HuH-7.5 (cell line): ENCODE measurements at places on chromosomes 2 and 18.

GRCh38 chr2:236449167-236449761 is 120.4 kb upstream of the ACKR3 start:
- no peak for DNase-seq

GRCh38 chr2:189367343-189367742 is 73.9 kb upstream of the WDR75 start:
- no peak for DNase-seq

- peak; percentile 7 for DNase-seq
Measured at GRCh38 chr2:57516698-57517340, 529.8 kb upstream of the VRK2 start.

DNA sequence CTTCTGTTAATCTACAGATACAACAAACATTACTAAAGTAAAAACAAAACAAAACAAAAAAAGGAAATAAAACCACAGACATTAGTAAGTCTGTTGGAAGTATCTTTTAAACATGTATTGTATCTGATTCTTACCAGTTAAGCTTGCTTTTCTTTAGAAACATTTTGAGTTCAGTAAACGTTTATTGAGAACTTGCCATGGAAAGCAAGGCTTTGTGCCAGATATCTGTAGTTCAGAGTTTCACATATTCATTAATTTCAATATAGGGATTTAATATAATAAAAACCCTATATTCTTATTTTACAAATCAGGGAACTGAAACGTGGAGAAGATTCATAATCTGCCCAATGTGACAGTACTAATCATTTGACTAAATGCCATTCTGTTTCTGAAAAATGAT is 1101.0 kb upstream of the GYPC start:
- no peak for DNase-seq

- no peak for DNase-seq
Measured at GRCh38 chr2:188529710-188530109, 238.0 kb downstream of the GULP1 start.

GRCh38 chr2:30193104-30193681 is 38.1 kb upstream of the LBH start:
- DNase-seq = no peak

- DNase-seq = no peak
Measured at GRCh38 chr2:132618734-132619133, 51.3 kb downstream of the LYPD1 start.

GRCh38 chr2:120271711-120272379 is 19.2 kb downstream of the RALB start:
- DNase-seq = no peak

GRCh38 chr2:80113399-80113798 is 191.2 kb downstream of the LRRTM1 start:
- no peak for DNase-seq

DNA sequence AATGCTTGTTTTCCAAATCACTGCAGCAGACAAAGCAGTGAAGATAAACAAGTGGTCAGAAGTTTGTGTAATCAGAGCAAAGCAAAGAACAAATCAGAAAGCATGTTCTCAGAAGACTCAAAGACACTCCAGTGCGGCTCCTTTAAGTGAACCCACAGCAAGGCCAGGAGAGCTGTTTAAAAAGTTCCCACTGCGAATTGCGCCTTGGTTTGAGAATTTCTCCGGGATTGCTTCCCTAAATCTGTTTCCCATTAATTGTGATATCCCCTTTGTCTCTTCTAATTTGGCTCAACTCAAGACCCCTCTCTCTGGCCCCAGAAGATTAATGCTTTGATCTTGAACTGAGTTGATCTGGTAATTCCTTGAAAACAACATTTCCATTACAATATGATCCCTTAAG is 122.4 kb upstream of the BCL2L11 start:
- DNase-seq = no peak

DNA sequence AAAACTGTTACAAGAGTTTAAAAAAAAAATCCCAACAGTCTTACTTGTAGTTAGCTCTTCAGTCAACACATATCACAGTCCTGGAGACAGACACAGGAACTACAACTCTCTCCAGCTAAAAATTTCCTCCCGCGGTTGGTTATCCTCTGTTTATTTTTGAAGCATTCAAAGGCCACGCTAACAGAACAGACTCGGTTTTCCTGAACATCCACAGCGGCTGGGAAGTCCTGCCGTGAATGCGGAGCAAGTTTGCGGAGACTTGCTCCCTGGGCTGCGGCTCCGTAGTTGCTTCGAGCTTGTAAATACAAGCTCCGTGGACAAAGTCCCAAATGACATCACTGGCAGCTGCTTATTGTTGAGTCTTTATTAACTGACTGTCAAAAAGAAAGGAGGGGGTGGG is at the start of gene NCKAP5:
Gene NCKAP5, minus strand, starts transcription at position 292 of the 400 bp plus-strand sequence. CDS start 50,937 bp downstream, outside the sequence.
- peak; percentile 28 for DNase-seq

DNA sequence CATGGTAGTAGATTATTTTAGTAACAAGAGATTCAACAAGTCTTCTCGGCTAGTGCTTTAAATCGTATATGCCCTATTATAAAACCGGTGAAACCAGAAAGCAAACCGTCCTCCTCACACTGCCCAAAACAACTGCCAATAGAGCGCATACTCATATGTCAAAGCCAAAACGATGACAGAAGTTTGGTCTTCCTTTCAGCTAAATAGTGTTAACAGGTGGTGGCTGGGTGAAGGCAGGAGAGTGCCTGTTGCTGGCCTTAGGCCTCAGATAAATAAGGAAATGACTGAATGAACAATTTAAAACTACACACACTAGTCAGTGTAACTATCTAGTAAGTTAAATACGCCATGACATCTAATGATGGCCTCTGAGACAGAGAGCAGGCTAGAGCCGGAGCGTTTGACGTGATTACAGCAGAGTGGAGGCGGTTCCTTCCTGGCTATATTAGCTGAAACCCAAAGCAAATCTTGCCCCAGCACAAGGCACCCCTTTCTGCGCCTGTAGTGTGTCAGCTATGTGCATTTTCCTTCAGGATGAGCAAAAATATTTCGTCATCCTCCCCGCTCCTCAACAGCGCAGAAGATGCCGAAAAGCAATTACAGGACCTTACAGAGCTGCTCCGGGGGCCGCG is 1.6 kb downstream of the LONRF2 start:
- DNase-seq = no peak

DNA sequence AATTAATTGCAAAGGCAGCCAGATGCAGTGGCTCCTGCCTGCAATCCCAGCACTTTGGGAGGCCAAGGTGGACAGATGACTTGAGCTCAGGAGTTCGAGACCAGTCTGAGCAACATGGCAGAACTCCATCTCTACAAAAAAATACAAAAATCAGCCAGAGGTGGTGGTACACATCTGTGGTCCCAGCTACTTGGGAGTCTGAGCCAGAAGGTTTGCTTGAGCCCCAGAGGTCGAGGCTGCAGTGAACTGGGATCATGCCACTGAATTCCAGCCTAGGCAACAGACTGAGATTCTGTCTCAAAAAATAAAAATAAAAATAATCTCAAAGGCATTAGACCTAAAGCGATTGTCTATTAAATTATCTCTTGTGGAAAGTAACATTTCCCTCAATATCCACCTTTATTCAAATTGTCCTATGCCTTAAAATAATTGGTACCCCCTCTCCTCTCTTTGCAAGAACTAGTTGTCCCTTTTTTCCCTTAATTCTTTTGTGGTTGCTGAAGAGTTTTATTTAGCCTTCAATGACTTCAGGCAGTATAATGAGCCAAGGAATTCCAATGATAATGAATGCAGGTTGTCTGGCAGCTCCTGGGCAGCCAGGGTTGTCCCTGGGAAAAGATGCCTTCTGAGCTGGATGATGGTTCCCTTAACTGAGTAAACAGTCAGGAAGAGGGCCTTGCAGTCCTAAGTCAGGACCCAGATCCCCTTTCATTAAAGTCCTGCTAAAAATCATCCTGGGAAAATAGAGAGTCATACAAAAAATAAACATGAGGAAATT is 32.2 kb downstream of the GPR75 start:
- DNase-seq = no peak

GRCh38 chr2:185291035-185291647 is 447.5 kb upstream of the FSIP2 start:
- no peak for DNase-seq

GRCh38 chr18:23281626-23282436 is 146.5 kb downstream of the CABLES1 start:
- no peak for DNase-seq

DNA sequence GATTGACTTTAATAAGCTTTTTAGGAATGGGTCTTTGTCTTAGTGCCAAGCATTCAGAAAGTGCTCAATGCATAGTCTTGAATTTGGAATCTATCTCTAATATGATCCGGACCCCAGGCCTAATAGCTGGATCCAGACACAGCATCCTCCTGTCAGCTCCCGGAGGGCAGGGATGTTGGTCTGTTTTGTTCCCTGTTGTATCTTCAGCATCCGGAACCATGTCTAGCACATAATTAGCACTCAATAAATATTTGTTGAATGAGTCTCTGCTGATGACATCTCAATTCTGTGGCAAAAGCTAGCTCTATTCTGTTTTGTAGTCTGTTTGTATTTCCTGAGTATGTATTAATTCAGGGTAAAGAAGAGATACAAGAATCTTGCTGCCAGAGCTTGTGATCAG is 169.1 kb downstream of the DCDC2C start:
- DNase-seq = no peak

DNA sequence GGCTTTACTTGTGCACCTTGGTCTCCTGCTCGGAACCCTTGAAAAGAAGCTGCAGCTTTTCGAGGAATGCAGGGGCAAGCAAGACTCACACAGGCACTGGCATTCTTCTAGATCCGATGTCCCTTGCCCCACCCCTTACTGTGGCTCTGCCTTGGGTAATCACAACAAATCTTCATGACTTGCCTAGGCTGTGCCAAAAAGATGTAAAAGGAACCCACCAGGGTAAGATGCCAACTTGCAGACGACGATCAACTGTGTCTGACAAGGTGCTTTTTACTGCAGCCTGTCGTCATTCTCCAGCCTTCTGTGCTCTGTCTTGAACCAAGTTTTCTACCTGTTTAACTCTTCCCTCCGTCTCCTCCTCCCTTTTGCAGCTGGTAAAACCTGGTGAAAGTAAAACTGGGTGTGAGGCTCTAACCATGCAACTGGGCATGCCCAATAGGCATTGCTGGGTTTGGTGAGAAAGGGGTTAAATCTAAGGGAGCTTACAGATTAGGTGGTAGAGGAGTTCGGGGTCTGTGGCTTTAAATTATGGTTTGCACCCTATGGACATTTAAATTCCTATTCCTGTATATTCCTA is 909 bp upstream of the NRXN1 start:
- no peak for DNase-seq

GRCh38 chr2:12469141-12469561 is 247.6 kb upstream of the TRIB2 start:
- no peak for DNase-seq

- DNase-seq = peak; percentile 22
Measured at GRCh38 chr2:3692375-3692774, 11.0 kb upstream of the DCDC2C start.

- DNase-seq = no peak
Measured at GRCh38 chr2:235765181-235765820, 271.5 kb downstream of the AGAP1 start.

DNA sequence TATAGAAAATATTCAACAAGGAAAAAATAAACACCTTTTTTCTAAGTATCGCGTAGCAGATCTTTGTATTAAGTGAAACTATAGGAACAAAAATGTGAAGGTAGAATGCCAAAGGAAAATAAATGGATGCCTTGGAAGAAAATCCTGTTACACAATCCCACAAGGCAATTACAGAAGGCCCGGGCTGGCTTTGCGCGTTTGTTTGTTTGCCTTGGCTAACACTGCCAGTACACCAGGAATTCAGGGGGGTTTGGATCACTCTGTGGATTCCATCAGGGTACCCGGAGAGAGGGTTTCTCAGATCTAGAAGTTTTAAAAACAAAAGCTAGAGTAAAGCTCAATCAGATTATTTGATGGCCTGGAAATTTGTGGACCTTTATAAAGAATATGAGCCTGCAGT is 478.3 kb downstream of the FBXO15 start:
- no peak for DNase-seq

DNA sequence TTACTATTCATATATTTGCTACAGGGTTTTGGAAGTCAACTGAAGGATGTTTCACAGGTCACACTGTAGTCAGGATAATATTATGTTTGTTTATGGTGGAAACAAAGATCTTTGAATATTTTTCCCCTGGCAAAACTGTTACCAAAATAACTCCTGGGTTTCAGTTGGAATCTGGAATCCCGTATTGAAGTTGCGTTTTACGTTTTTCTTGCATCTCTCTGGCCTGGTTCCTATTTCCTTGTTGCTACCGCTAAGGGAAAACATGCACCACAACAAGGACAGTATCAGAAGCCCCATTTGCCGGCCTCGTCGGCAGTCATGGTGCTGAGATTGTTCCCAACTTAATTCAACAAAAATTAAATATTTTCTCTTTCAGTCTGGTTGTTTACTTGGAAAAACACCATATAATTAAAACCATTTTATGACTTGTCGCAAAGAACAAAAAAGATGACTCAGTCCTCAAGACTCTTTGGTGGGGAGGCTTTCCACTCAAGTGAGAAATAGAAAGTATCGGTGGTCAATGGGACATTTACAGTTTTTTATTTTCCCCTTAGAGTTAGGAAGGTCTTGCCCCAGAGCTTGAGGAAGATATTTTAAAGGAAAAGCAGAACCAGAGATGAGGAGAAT is 42.3 kb downstream of the EN1 start:
- no peak for DNase-seq

DNA sequence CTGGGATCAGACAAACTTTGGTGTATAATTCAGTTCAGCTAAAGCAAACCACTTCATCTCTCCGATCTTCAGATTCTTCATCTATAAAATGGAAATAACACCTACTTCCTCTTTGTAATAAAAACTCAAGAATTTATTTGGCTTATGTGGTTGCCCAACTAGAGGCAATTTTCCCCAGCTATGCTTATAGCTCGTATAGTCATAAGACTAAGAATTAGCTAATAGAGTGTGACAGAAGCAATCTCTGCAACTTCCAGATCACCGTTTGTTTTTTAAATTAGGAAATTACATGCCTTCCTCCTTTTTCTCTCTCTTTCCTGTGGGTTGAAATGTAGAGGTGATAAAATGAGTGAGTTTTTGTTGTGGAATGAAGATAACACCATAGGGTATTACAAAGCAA is 35.3 kb upstream of the KCNF1 start:
- no peak for DNase-seq

DNA sequence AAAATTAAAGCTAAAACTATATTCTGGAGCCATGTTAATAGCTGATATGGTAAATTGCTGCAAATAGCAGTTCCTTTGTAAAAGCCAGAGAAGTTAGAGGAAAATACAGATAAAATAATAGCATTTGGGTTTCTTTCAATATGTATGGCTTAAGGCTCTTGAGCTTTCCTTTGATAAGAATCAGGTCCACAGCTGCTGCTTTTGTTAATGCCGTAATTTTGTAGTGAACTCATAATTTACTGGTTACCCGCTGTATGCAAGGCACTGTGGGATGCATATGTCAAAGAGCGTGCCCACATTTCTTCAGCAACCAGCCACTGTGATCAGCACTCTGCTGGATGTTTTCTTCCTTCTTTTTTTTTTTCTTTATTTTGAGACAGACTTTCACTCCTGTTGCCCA is 79.1 kb downstream of the MOGAT1 start:
- DNase-seq = no peak

DNA sequence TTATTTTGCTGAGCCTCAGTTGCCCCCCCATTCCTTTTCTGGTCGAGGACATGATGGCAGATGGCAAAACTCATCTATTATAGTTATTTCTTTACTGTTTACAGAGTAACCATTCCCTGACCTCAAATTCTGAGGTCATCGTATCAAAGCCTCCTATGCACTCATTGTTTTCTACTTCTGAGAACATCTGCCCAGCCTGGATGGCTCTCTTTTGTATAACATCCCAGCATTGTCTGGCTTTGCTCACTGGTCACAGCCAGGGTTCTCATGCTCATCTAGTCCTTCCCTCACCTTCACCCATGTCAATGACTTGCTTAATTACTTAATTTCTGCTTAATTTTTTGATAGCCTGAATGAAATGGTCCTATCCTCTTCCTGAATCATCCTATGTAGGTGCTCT is 472.1 kb downstream of the PARD3B start:
- no peak for DNase-seq

GRCh38 chr2:136055929-136056688 is 61.8 kb downstream of the CXCR4 start:
- no peak for DNase-seq
